ENCODE measurements at places on chromosomes 5 and 9. TPM values are rescaled to one million over a fixed set of nuclear protein-coding genes. Genes with fewer than 3 reads are reported as not detected.

DNA sequence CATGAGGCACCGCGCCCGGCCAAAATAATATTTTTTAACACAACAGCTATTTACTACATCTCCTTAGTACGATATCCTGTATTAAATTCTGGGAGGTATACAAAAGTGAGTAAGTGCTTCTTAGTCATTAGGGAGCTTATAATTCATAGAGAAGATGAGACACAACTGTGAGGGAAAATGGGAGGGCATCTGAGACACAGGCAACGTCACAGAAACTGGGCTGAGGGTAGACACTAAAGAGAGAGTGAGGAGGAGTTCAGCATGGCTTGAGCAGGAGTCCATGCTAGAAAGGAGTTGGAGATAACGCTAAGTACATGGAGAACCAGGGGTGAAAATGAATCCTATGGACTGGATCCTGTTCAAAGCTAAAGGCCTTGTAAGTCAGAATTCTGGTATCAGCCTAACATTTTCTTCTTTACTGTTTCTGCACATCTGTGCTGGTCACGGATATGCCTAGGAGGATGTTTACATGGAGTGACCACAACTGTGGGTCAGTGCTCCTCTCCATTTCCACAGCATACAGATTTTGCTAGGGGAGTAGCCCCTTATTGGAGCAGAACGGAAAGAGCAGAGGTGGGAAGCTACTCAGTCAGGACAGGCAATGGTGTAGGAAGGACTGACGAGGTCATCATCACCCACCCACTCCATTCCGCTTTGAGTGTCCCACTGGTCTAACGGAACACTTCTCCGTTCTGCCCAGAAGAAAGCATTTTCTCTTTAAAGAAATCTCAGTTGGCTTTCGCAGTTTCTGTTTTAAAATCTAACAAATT lies 310.4 kb upstream of the EFNA5 start:
- no peak for ATAC-seq

GRCh38 chr9:126295516-126295915 lies 31.1 kb upstream of the MVB12B start:
- ATAC-seq = no peak

- ATAC-seq = no peak
Observed at GRCh38 chr5:132184588-132184987, 43.1 kb downstream of the P4HA2 start.

Gene ANKRD18B
- total RNA-seq = 2.9 TPM

Gene ASTN2
- 5.4 TPM for total RNA-seq

DNA sequence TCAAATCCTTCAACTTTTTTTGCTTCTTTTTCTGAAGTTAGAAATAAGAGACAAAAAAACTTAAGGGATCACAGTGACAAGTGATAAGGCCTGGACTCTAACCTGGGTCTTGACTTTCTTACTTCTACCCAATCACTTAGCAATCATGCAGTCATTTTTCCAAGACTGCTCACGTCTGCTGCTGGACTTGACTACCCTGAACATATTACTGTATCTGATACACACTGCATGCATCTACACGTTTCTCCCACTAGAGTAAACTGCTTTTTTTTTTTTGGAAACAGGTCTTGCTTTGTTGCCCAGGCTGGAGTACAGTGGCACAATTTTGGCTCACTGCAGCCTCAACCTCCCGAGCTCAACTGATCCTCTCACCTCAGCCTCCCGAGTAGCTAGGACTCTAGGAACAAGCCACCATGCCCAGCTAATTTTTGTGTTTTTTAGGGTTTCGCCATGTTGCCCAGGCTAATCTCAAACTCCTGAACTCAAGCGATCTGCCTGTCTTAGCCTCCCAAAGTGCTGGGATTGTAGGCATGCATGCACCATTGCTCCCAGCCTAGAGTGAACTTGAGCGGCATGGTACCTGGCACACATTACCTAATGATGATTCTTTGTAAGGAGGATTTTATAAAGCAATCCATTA lies 7.4 kb downstream of the PLIN2 start:
- ATAC-seq = no peak

- ATAC-seq = no peak
Observed at GRCh38 chr5:849651-850301, 1.0 kb downstream of the ZDHHC11 start.

DNA sequence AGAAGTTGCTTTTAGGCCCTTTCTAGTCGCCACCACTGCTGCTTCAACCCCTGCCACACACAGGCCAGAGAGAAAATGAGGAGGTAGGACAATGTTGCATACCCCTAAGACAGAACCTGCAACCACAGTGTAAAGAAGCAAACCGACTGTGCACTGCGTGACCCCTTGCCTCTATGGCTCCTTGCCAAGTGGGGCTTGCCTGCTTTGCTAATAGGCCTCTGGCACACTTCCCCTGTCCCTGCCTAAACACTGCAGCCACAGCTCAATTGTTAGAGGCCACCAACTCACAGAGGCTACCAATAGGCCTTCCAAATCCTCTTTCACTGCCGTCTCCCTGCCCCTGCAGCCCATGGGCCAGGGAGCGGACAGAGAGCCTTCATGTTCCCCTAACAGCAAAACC lies 280.1 kb downstream of the CDH10 start:
- ATAC-seq = no peak

DNA sequence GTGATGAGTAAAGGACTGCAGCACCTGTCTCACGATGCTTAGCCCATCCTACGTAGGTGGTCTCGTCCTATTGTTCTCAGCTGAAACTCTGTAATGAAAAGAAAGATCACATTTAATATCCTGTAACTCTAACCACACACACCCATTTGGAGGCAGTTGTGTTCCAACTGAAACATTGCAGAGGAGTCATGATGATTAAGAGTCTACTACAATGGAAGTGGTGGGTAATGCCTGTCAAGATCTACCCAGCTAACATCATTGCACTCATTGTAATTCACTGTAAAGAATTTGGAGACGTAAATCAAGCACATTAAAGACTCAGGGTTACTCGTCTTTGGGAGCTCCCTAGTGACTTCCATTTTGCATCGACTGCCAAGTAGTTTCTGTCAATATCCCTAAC lies 106.0 kb upstream of the PTPN3 start:
- no peak for ATAC-seq

- no peak for ATAC-seq
Observed at GRCh38 chr5:9302218-9302617, 243.7 kb downstream of the SEMA5A start.

DNA sequence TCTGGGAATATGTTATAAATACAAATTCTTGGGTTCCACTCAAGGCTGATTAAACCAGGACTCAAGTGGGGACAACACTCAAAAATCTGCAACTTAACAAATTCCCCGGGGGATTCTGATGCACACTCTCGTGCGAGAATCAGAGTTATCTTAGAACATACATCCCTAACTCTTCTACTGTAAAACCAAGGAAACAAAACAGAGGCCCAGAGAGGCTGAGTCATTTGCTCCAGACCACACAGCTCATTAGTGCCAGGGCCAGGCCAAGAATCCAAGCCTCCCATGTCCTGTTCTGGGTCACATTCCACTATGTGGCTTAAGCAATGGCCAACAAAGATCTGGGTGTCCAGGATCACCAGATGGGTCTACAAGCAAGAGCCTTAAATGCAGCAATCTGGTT lies 166.0 kb downstream of the ADAMTS12 start:
- no peak for ATAC-seq

Gene DMRT3
- total RNA-seq = not detected

DNA sequence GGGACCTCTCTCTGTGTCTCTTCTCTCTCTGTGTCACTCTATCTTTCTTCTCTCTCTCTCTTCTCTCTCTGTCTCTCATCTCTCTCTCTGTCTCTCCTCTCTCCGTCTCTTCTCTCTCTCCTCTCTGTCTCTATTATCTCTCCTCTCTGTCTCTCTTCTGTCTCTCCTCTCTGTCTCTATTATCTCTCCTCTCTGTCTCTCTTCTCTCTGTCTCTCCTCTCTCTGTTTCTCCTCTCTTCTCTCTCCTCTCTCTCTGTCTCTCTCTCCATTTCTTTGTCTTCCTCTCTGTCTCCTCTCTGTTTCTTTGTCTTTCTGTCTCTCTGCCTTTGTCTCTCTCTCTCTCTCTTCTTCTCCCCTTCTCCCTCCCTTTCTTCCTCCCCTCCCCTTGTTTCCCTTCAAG lies 3.2 kb upstream of the OLFM1 start:
- ATAC-seq = no peak

GRCh38 chr5:170179626-170180025 lies 53.2 kb upstream of the C5orf58 start:
- ATAC-seq = no peak

- ATAC-seq = no peak
Observed at GRCh38 chr5:139222346-139222745, 24.2 kb upstream of the SIL1 start.

DNA sequence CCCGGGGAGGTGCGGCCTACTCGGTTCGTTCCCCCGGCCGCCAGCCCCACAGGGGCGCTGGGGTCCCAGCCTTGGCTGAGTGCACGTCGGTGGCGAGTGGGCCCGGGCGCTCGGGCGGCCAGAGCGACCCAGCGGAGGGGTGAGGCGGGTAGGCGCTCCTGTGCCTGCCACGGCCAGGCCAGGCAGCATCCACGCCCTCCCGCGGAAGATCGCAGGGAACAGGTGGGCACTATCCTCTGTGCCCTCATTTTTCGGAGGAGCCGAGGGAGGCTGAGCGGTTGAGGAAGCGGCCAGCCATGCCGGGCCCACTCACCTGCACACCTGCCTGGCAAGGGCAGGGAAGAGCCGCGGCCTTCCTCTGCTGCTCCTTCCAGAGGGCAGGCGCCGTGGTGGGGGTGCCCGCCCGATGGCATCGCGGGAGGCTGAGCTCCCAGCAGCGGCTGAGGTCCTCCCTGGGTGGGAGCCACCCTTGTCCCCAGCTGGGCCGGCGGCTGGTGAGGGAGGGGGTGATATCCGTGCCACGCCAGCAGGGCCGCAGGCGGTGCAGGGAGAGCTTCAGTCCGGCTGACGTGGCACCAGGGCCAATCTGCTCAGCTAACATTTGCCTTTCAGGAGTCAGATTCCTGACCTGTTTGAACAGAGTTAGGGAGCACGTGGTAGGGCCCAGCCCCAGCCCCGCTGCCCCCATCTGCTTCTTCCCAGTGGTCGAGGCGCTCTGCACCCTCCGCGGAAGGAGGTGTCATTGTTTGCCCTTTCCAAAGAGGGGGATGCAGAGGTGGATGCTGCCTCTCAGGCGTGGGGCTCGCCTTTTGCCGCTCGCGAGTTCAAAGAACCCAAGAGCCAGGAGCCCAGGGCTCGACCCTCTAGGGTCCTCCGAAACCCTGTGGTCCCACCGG lies 1.6 kb upstream of the SEC16A start:
- ATAC-seq = no peak
